Myocyte (in vitro differentiated cells): ENCODE measurements at places on chromosomes 3 and 15. TPM values are rescaled to one million over a fixed set of nuclear protein-coding genes. Genes with fewer than 3 reads are reported as not detected.

The SLCO3A1 gene
- total RNA-seq, result not detected in 2 replicates

The FES gene
- 0.26 and 0.43 TPM in 2 replicates for total RNA-seq

DNA sequence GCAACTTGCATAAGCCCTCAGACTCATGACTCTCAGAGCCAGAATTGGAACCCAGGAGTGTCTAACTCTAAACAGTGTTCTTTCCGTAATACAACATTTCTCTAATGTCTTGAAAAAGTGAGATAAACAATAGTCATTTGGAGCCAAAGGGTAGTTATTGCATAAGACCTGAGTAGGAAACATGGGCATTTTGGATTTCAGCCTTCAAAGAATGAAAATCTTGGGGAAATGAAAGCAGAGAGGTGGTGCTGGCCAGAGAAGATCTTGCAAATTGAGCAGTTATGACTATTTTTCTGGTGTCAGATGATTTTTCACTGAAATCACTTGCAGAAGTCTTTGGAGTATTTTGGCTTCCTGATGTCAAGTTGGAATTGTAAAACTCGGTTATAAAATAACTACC is 379.4 kb downstream of the DIPK2A start:
- no peak for DNase-seq

GRCh38 chr15:62067448-62068044 is 769 bp downstream of the C2CD4A start:
- DNase-seq, result no peak

DNA sequence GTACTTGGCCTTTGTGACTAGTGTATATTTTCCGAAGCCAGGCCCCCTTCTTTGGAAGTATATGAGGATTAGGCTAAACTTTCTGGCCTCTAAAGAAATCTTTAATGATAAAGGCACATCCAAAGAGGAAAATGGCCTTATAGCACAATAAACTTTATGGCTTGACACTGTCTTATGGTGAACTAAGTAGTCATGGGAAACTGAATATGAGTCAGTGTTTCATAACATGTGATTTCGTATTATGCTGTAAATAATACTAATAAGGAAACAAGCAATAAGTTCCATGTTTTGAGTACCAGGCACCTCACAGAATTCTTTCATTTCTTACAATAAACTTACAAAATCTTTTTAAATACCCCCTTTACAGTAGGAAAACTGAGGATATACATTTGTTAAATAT is 8.2 kb downstream of the ZPLD1 start:
- no peak for DNase-seq

The GPR62 gene
- total RNA-seq, result not detected in 2 replicates

- DNase-seq, result no peak
These were observed 94.6 kb upstream of the PLXNA1 start for GRCh38 chr3:126888186-126888760.

DNA sequence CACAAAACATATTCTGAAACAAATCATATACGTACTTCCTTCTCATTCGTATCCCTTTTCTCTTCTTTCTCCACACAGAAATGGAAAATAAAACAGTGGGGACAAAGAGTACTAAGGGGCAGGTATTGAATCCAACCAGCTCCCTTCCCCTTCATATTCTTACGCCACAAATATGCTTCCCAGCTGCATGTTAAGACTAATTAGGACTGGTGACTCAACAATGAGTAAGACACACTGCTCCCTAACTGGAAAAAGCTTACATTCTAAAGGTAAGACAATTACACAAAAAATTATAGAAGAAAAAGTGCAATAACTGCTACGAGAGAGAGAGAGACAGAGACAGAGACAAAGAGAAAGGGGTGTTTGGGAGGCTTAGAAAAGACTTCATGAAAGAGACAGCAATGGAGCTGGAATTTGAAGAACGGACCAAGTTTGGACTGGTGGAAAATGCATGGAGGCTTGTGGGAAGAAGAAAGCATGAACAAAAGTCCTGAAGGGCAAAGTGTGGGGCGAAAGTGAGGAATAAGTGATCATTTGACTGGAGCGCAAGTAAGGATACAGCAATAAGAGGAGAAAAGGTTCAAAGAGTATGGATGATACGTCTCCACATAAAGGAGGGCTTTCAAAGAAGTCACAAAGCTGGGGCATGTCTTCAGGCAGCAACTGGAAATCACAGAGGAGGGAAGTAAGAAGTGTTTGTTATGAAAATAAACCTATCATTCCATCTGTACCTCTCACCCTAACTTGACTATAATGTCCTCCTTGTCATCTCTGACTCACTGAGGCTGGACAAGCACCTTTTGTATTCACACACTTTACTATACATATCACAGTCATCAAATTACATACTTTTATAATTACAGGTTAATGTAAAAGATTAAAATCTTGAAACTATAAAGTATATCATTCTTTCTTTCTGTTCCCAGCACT is 49.2 kb downstream of the RYK start:
- DNase-seq, result peak; percentile 47

GRCh38 chr15:39252134-39252470 is 328.8 kb upstream of the THBS1 start:
- DNase-seq, result no peak

GRCh38 chr3:50357481-50357880 is 1.8 kb downstream of the TMEM115 start:
- DNase-seq, result no peak

DNA sequence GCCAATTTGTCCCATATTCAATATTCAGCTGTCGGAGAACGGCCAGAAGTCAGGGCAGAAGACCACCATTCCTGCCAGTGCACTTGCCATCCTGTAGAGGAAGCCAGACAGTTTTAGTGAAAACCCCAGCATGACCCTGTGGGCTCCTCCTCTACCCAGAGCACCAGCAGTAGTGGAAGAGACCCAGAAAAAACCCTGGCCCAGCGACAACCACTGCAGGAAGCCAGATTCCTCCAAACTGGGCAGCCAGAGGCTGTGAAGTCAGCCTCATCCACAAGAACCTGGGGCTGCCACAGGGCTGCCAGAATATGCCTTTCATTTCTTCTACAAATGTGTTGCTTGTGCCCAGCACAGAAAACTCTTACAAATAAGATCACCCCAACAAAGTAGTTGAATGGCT is 67.3 kb downstream of the HMCES start:
- DNase-seq, result no peak

DNA sequence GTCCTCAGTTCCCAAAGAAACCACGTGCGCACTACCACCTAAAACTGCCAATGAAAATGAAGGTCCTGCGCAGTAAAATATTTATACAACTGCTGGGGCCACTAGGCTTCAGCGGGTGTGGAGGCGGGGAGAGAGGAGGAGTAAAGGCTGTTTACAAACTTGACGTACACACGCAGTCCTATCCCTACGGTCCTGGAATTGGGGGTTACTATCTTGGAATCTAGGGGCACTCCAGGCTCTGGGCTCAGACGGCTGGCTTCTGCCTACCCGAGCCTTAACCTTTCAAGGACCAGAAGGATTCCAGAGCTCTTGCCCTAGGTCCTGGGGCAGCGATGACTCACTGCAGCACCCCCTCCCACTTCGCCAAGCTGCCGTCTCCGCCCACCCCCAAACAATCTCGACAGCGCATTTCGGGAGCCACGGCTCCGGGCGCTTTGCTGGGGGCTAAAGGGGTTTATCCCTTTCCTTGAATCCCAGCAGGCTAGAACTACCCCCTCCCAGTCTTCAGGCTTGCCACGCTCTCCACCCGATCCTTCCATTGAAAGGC is 3.0 kb downstream of the ADAMTS9 start:
- peak; percentile 28 for DNase-seq

- no peak for DNase-seq
These were observed 189.4 kb upstream of the CHRNA7 start for GRCh38 chr15:31840849-31841476.

DNA sequence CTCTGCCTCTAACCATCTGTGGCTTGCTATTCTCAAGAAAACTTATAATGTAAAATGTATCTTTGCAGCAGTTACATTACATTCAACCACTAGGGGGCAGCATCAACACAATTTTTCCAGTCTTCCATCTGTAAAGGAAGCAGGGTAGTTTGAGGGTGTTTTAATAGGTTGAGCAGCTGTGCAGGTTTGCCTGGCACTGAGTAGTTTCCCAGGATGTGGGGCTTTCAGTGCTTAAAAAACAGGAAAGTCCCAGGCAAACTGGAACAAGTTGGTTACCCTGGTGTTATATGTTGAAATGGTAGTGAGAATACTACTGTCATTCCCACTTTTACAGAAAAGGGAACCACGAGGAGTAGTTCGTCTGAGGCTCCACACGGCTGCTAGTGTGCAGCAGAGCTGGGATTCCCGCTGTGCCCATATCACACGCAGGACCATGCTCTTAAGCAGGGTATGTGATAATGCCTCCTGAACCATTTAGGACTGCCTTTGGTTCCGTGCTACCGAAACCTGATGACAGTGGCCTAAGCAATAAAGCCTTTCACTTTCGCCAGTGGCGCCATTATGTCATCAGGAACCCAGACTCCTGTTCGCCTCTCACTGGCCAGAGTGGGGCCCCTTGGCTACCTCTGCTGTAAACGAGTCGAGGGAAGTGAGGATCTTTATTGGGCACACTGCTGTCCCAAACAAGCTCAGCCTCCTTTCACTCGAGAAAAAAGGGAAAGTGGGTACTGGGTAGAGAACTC is 64.7 kb upstream of the ZBTB38 start:
- DNase-seq, result peak; percentile 87

The RPUSD2 gene
- 5.9 and 11.7 TPM in 2 replicates for total RNA-seq

- DNase-seq, result peak; percentile 76
These were observed 17.4 kb downstream of the FYCO1 start for GRCh38 chr3:45978006-45978761.

DNA sequence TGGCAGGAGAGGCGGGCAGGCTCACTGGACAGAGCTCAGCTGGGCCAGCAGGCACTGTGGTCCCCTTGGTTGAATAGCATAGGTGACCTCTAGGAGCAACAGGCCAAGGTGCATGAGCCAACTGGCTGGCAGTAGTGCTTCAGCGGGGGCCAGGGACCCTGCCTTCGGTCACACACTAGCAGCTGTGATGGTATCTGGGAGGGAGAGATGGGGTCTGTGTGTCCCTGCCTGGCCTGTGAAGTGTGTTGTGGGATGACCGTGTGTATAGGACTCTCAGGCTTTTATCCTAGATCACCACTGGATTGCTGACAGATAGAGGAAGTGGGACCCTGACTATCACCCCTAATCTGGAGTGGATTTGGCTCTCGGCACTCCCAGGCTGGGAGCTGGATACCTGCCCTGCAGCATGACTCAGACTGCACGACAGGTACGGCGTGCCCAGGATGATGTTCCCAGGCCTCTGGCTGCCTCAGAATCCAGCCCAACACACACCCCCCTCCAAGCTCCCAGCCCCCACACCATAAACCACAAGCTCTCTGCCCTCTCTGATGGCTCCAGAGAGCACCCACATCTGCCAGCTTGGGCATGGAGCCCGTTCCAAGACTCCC is 7.8 kb downstream of the RPS17 start:
- DNase-seq, result no peak

GRCh38 chr3:172853921-172854666 is 103.6 kb downstream of the ECT2 start:
- DNase-seq, result no peak

GRCh38 chr3:28243424-28244106 is 2.1 kb downstream of the CMC1 start:
- no peak for DNase-seq

GRCh38 chr3:11878837-11879236 is 32.2 kb upstream of the TAMM41 start:
- no peak for DNase-seq

The CTXN2 gene
- total RNA-seq, result not detected in 2 replicates

DNA sequence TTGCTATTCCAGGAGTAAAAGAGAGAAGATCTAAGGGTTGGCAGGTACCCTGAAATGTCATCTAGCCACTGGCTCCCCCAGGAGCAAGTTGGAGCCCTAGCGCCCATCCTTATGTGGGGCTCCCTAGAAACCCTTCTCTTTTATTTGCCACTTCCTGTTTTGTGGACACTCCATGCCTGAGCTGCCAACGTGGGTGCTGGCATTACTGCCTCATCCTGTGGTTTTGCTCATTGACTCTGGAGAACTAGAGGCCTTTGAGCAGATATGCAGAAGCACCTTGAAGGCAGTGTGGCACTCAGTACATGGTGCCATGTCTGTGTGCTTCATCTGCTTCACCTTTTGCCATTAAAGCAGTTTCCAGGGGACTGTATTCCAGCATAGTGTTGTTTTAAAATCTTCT is 8.1 kb downstream of the EDEM1 start:
- peak; percentile 51 for DNase-seq

DNA sequence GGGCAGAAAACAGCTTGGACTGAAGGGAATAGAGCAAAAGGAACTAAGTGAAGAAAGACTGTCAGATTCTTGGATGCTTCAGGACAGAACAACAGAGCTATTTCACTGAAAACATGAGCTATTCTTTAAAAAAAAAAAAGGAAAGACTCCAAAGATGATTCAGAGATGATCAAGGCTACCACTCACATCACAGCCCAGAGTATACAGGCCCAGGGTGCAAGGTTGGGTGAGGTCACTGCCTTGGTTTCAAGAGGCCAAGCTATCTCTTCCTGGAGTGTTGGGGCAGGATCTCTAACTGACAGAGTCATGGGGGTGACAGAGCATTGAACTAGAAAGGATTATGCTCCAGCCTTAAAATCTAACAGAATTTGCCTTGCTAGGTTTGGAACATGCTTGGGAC is 118.1 kb downstream of the AGBL1 start:
- no peak for DNase-seq

DNA sequence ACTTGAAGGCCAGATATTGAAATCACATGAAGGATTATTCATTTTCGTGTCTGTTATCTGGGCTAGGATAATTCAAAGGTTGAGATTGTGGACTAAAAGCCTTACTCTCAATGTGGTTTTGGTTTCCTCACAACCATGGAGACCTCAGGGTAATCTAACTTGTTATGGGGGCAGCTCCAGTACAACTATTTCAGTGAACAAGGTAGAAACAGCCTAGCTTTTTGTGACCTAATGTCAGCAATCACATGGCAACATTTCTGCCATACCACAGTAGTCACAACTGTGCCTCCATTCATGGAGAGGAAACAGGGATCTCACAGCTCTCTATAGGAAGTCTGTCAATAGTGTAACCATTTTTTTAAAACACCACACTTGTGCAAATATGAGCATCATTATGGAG is 62.4 kb upstream of the RARB start:
- no peak for DNase-seq

The TADA3 gene
- total RNA-seq, result 108 and 110 TPM in 2 replicates

The TEX55 gene
- total RNA-seq, result not detected in 2 replicates

GRCh38 chr3:63685340-63685739 is 32.9 kb downstream of the SNTN start:
- no peak for DNase-seq

GRCh38 chr3:106590216-106590615 is 721.4 kb upstream of the CBLB start:
- no peak for DNase-seq

GRCh38 chr3:43195115-43195498 is 89.2 kb upstream of the POMGNT2 start:
- DNase-seq, result no peak

The DUOX2 gene
- not detected in 2 replicates for total RNA-seq

The FSTL1 gene
- 157 and 193 TPM in 2 replicates for total RNA-seq

DNA sequence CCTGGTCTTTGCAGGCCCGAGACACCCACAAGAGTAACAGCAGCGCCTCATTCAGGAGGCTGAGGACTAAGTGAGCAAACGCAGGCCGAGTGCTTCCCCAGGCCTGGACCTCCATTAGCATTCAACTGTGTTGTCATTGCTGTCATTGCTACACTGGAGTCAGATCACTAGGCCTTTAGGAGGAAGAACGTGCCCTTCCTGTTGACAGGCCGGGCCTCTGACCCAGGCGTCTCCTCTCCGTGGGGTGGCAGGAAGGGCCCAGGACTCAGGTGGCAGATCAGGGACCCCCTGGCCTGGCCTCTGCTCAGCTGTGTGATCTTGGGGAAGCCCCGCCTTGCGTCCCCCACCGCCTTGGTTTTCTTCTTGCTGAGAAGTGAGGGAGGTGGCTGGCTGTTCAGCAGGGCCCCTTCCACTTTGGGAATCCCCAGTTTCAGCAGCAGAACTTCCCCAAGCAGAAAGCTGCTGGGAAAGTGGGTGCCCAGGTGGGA is 19.1 kb downstream of the ZDHHC19 start:
- no peak for DNase-seq

The NRROS gene
- total RNA-seq, result 0.59 and 0.99 TPM in 2 replicates

The KNG1 gene
- not detected in 2 replicates for total RNA-seq

The DAZL gene
- not detected in 2 replicates for total RNA-seq
